ENCODE measurements at places on chromosomes 1 and 21.

- no peaks in the 10 kb centered on the region for H3K4me1 ChIP-seq
- H3K36me3 ChIP-seq = no peaks in the 10 kb centered on the region
- no peak overlapping the region for H3K27ac ChIP-seq
- peak; percentile 17 for DNase-seq
- H3K27me3 ChIP-seq = peaks cover 6% of the 10 kb centered on the region
Observed at GRCh38 chr21:35658242-35658641, 402.1 kb downstream of the SETD4 start.

DNA sequence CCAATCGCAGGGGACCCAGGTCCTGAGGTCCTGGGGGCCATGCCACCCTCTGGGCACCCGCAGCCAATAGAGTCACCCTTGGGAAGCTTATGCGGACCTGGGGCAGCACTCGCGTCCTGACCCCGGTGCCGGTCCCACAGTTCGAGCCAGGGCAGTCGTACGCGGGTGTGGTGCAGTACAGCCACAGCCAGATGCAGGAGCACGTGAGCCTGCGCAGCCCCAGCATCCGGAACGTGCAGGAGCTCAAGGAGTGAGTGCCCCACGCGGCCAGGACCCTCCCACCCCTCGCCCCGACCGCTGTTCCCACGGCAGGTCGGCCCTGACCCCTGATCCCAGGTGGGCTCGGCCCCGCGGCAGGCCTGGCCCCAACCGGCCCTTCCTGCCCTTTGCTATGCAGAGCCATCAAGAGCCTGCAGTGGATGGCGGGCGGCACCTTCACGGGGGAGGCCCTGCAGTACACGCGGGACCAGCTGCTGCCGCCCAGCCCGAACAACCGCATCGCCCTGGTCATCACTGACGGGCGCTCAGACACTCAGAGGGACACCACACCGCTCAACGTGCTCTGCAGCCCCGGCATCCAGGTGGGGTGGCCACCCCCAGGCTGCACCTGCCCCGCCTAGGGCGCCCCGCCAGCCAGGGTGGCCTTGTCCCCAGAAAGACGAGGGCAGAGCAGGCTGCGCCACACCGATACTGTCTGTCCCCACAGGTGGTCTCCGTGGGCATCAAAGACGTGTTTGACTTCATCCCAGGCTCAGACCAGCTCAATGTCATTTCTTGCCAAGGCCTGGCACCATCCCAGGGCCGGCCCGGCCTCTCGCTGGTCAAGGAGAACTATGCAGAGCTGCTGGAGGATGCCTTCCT lies 20.5 kb downstream of the COL6A1 start:
- H3K27me3 ChIP-seq = no peaks in the 10 kb centered on the region
- DNase-seq = no peak
- no peak overlapping the region for H3K4me3 ChIP-seq
- no peak overlapping the region for H3K27ac ChIP-seq
- peaks cover 90% of the 10 kb centered on the region for H3K36me3 ChIP-seq
- no peaks in the 10 kb centered on the region for H3K4me1 ChIP-seq

- no peaks in the 10 kb centered on the region for H3K4me1 ChIP-seq
- no peaks in the 10 kb centered on the region for H3K27me3 ChIP-seq
- H3K4me3 ChIP-seq = no peak overlapping the region
- peak; percentile 26 for DNase-seq
- H3K36me3 ChIP-seq = no peaks in the 10 kb centered on the region
Observed at GRCh38 chr1:118158924-118159323, 26.1 kb downstream of the SPAG17 start.

DNA sequence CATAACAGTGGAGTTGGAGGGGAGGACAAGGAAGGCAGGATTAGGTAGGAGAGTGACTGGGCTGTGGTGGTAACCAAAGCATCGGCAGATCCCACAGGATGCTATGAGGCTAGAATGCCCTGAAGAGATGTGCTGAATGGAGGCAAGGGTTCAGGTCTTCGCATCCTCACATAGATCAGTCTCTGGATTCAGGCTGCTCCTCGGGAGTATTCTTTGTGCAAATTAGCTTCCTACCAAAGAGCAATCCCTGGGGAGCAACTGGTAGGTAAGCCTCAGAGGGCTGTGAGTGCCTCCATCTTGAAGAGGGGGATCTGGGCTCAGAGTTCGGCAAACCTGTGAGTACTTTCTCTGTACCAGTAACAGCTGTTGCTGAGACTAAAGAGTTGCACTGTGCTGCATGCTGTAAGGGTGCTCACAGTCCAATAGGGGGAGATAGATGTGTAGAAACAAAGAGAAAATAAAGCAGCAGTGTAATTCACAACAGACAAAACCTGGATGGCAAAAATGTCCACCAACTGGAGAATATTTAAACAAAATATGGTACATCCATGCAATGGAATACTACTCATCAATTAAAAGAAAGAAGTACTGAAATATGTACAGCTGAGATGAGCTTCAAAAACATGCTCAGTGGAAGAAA lies 322.4 kb upstream of the DEPDC1 start:
- no peak overlapping the region for H3K27ac ChIP-seq
- no peaks in the 10 kb centered on the region for H3K36me3 ChIP-seq
- no peak overlapping the region for H3K4me3 ChIP-seq

DNA sequence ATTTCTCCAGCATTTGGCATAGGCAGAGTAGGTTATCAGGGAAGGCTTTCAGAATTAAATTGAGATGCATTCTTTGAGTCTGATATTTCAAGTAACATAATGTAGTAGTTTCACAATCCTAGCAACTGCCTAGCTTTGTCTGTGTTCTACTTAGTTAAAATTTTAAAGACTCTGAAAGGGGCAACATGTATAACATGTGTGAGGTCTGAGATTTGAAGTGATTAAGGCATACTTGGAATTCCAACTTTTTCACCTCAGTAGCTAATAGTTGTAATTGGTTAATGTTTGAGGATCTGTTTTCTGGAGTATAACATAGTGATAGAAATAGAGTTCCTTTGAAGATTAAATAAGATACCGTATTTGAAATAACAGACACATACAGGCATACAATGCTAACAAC lies 335.2 kb upstream of the BEND5 start:
- no peak overlapping the region for H3K4me3 ChIP-seq
- no peaks in the 10 kb centered on the region for H3K27me3 ChIP-seq
- no peak for DNase-seq

GRCh38 chr1:109193653-109194590 lies 19.8 kb upstream of the SARS1 start:
- peak; percentile 39 for DNase-seq
- H3K27ac ChIP-seq = no peak overlapping the region
- peaks cover 12% of the 10 kb centered on the region for H3K4me1 ChIP-seq
- H3K36me3 ChIP-seq = no peaks in the 10 kb centered on the region

DNA sequence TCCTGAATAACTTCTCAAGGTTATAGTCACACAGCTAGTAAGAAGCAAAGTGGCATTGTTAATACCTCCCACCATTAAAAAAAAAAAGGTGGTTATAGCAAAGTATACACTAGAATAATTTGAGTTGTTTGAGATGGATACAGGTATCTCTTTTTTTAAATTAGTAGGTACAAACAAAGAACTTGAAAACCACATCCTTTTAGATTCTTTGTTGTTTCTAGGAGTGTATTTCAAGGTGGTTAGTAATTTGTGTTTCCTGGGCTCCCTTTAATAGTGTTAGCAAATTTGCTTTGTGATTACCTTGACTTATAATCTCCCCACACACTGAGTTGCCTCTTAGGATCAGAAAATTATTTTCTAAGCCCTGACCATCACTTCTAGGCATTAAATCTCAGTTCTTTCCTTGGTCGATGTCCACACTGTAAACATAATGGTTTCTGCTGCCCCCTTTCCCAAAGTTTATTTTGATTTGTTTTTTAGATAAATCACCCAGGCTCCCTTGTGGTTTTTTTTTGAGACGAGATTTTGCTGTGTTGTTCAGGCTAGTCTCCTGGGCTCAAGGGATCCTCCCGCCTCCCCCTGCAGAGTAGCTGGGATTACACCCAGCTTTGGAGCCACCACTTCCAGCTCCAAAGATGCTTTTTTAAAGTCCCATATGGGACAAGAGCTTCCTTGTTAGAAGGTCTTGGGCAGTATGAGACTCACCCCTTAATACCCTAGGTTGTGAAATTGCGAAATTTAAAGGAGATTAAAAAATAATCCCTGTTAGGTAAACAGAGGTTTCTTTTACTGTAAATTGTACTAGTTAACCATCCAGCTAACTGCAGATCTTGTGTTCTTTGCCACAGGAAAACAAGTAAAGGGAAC lies 6.2 kb downstream of the AKIRIN1 start:
- peaks cover 67% of the 10 kb centered on the region for H3K36me3 ChIP-seq
- no peak overlapping the region for H3K27ac ChIP-seq
- no peak overlapping the region for H3K4me3 ChIP-seq
- peak; percentile 36 for DNase-seq
- no peaks in the 10 kb centered on the region for H3K27me3 ChIP-seq

GRCh38 chr1:33692206-33693188 lies 171.4 kb upstream of the HMGB4 start:
- no peak for DNase-seq
- no peaks in the 10 kb centered on the region for H3K4me1 ChIP-seq
- H3K27ac ChIP-seq = no peak overlapping the region
- H3K27me3 ChIP-seq = no peaks in the 10 kb centered on the region
- H3K36me3 ChIP-seq = no peaks in the 10 kb centered on the region

DNA sequence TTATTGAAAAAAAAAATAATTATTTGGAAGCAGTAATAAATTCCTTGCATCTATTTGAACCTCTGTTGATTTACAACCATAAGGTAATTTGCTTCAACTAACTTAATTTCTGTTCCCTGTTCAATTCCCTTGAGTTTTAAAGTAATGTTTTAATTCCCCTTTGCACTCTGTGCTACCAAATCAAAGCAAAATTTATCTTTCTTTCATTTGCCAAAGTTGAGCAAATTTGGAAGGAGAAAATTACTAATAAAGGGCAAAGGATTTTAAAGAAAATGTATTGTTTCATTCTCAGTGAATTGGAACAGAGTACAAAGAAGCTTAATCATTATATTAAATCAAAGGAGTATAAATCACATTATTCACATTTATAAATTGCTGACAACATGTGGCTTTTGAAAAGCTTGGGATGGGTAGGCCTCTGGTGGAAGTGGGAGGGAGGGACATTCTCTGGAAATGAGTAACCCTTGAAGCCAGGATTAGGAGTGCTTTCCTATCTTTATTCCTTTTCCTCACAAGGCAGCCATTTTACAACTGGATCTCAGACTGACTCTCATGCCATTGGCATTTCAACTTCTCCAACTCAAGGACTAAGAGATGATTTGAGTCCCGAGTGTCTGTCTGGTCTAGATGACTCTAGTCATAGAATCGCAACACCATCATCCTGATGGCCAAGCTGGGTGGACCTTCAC lies 331.6 kb upstream of the DUSP10 start:
- peaks cover 1% of the 10 kb centered on the region for H3K4me1 ChIP-seq
- H3K4me3 ChIP-seq = no peak overlapping the region
- no peaks in the 10 kb centered on the region for H3K27me3 ChIP-seq
- no peak overlapping the region for H3K27ac ChIP-seq
- H3K36me3 ChIP-seq = no peaks in the 10 kb centered on the region

GRCh38 chr1:113742515-113742914 lies 16.8 kb downstream of the PHTF1 start:
- H3K27me3 ChIP-seq = no peaks in the 10 kb centered on the region
- no peak overlapping the region for H3K27ac ChIP-seq
- H3K4me1 ChIP-seq = no peaks in the 10 kb centered on the region
- DNase-seq = peak; percentile 30

DNA sequence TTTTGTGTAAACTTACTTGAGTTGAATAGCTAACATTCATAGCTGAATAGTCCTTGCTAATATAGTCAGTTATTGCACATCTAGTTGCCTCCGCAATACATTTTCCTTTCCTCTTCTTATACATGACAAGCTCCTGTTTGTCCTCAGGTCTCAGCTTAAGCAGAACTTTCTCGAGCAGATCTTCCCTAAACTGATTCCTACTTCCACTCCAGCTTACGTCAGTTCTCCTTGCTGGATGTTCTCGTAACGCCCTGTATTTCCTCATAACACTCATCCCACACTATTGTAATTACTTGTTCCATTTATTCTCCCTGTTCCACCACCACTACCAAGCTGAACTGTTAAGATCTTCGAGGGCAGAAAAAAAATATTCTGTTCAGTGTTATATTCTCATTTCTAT lies 15.1 kb upstream of the OMA1 start:
- no peaks in the 10 kb centered on the region for H3K36me3 ChIP-seq
- H3K4me1 ChIP-seq = no peaks in the 10 kb centered on the region
- DNase-seq = no peak
- no peaks in the 10 kb centered on the region for H3K27me3 ChIP-seq
- H3K4me3 ChIP-seq = no peak overlapping the region

- no peaks in the 10 kb centered on the region for H3K27me3 ChIP-seq
- no peaks in the 10 kb centered on the region for H3K36me3 ChIP-seq
- no peak for DNase-seq
- H3K4me1 ChIP-seq = peaks cover 7% of the 10 kb centered on the region
Observed at GRCh38 chr1:209383907-209384709, 199.4 kb upstream of the CAMK1G start.

GRCh38 chr1:18097206-18097605 lies 10.4 kb upstream of the IGSF21 start:
- H3K4me3 ChIP-seq = no peak overlapping the region
- peaks cover 65% of the 10 kb centered on the region for H3K27me3 ChIP-seq
- no peak for DNase-seq
- no peaks in the 10 kb centered on the region for H3K4me1 ChIP-seq
- no peak overlapping the region for H3K27ac ChIP-seq
- H3K36me3 ChIP-seq = no peaks in the 10 kb centered on the region

DNA sequence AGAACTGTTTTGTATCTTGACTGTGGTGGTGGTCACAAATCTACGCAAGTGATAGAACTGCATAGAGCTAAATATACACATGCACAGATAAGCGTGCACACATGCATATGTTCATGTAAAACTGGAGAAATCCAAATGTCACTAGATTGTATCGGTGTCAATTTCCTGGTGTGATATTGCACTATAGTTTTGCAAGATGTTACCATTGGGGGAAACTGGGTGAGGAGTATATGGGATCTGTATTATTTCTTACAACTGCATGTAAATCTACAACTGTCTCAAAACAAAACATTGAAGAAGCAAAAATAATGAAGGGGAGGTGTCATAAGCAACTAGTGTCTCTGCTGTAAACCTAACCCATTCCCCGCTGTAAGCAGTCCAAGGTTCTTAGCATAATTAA lies 30.2 kb downstream of the FAM163A start:
- DNase-seq = no peak
- no peak overlapping the region for H3K4me3 ChIP-seq
- H3K27me3 ChIP-seq = peaks cover 4% of the 10 kb centered on the region
- no peak overlapping the region for H3K27ac ChIP-seq
- no peaks in the 10 kb centered on the region for H3K36me3 ChIP-seq

DNA sequence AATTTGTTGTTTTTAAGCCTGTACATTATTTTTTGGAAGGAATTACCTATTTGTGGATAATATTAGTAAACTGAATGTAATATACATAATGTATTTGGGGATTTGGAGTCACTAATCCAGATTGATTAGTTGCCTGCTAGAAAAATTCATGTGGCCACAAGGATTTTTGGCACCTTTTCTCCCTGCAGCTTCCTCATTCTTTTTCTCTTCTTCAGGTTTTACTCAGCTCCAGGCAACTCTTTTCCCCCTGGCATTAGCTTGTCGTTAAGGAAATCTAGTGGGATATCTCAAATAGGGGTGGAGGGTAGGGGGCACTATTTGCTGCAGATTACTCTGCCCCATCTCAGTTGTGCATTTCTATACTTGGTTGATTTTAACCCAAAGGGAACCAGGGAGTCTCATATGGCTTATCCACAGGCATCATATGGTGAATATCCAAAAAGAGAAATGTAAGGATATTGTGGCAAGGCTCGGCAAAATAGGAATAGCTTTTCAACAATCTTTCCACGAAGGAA lies 203.1 kb downstream of the NFIA start:
- no peaks in the 10 kb centered on the region for H3K27me3 ChIP-seq
- H3K36me3 ChIP-seq = no peaks in the 10 kb centered on the region
- H3K4me1 ChIP-seq = peaks cover 1% of the 10 kb centered on the region
- DNase-seq = no peak
